ENCODE measurements at places on chromosomes 5 and 9.
A peak's percentile ranks its signal among the peaks of the same experiment; 100 is the strongest.

DNA sequence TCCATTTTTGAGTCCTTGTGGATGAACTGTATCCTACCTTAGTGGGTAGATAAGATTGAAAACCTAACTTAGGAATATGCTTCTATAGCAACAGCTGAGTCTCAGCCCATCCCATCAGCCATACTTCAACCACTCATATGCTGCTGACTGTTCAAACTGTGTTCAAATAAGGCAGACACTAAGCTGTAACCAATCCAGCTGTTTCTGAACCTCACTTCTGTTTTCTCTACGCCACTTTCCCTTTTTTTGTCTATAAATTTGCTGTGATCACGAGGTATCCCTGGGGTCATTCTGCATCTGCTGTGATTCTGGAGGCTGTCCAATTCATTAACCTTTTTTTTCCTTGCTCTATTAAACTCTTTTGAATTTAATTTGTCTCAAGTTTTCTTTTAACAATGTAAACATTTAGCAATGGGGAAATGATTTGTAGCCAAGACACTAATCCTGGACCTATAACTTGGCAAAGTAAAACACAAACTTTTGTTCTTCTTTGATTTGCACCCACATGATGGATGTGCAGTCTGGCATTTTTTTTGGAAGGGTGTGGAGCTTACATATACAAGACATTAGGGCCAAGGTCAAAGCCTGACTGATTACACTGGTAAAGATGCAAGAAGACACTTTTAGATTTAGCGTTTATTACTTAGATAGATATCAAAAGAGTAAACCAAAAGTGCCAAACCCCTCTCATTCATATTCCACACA is 14.9 kb upstream of the SCGB3A2 start:
- DNase-seq: no peak

GRCh38 chr5:1498623-1499416 is 24.9 kb downstream of the LPCAT1 start:
- DNase-seq: no peak

DNA sequence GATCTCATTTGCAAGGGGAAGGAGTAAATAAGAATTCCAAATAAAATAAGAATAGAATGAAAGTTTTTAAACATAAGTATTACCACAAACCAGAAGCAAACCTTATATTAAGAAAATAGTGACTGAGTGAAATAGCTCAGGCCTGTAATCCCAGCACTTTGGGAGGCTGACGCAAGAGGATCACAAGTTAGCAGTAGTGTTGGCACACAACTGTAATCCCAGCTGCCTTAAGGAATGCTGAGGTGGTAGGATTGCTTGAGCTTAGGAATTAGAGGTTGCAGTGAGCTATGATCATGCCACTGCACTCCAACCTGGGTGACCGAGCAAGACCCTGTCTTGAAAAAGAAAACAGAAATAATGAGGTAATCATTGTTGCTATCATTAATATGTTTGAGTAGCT is 47.0 kb downstream of the APC start:
- no peak for DNase-seq

DNA sequence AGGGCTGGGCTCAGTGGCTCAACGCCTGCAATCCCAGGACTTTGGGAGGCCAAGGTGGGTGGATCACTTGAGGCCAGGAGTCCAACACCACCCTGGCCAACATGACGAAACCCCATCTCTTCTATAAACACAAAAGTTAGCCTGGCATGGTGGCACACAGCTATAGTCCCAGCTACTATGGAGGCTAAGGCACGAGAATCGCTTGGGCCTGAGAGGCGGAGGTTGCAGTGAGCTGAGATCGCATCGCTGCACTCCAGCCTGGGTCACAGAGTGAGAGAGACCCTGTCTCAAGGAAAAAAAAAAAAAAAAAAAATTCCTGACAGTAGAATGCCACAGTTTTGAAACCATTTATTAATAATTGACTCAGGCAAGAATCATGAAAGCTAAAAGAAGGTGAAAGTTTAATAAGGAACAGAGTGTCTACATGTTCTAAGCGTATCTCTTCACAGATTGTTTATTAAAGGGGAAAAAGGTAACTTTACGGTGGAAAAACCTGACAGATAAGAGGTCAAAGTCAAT is 5.7 kb upstream of the PTGR1 start:
- DNase-seq: no peak

GRCh38 chr9:91994422-91994821 is 44.4 kb upstream of the ROR2 start:
- no peak for DNase-seq

DNA sequence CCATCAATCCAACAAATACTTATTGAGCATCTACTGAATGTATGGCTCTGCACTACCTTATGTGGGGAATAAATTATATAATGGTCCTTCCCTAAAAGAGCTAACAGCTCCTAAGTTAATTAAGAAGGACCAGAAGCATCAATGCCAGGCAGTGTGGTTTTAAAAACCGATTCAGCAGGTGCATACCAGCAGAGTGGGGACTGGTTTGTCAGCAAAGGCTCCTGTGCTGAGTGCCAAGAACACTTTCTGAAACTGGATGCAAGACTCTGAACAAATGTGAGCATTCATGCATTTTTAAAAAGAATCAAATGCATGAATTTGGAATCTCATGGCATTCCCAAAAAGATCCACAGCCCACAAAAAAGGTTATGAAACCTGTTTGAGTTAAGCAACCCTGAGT is 142.2 kb downstream of the AUH start:
- no peak for DNase-seq

GRCh38 chr5:177997846-177998245 is 1.8 kb upstream of the PROP1 start:
- no peak for DNase-seq

- DNase-seq: no peak
These were observed 385.3 kb upstream of the WWC1 start for GRCh38 chr5:167905919-167906853.

DNA sequence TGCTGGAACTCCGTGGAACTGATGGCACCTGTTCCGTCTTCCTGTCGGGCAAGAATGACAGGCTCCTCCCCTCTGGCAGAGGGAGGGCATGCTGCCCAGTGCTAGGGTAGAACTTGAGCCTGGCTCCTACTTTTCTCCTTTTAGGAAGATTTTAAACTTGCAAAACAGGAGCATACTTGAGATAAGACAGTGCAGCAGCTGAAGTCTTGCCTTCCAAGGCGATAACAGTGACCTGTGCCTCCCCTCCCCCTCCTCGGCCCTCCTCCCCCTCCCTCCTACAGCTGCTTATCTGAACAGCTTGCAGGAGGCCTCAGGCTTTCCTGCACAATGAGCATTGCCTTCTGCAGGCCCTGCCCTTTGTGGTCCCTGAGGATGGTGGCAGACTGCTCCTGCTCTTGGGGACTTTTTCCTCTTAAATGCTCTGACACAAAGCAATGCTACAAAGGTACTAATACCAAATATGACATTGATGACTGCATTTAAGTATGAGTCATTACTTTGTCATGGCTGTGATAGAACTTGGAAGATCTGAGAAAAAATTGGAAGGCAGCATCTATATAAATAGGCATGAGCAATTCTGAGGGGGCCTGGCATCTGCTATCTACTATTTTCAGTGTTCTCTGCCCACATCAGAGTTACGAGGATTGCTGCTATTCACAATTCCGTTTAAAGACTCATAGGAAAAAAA is 2.0 kb downstream of the GADD45G start:
- no peak for DNase-seq

- no peak for DNase-seq
These were observed 507.3 kb downstream of the CTNND2 start for GRCh38 chr5:11396917-11397316.

GRCh38 chr9:137095664-137096517 is 9.1 kb downstream of the MAN1B1 start:
- peak; percentile 59 for DNase-seq

DNA sequence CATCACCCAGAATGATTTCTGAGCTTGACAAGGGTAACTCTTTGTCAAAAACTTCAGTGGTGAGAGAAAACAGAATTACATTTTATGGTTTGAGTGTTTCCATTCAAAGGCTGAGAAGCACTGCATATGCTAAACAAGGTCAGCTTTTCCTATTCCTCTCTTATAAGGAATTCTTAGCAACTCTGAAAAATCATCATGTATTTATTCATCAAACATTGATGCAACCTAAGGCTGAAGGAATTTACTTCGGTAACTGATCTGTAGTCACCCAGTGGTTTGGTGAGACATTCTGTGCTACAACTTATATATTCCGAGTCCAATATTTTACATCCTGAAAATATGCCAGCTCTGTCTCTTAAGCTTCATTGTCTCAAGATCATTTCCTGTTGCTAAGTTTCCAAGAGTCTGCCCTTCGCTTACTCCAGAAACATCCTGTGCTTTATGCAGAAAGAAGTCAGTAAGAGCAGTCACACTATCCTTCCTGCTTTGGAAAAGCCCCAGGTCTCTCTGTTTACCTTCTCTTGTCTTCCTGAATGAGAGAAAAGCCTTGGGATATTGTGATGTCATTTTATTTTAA is 176.6 kb upstream of the TBCA start:
- no peak for DNase-seq

DNA sequence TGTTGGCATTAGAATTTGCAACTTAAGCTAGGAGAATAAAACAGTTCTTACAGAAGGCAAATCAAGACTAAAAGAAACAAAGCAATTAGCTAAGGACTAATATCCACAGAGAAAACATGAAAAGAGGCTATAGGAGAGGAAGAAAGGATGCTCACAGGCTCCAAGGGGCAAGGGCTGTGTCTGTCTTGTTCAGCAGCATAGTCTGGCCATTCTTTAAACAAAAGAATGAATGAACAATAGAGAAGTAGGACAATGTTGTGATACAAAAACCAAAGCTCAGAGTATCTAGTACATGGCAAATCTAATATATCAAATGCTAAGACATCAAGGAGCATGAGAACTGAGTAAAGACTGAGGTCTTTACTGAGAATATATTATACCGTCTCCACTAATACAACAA is 39.5 kb downstream of the PLPP1 start:
- no peak for DNase-seq

GRCh38 chr5:38396766-38397165 is 138.4 kb downstream of the EGFLAM start:
- DNase-seq: no peak

GRCh38 chr5:181088289-181088688 is 42.7 kb downstream of the OR2V1 start:
- no peak for DNase-seq

GRCh38 chr5:57416278-57416994 is 66.2 kb downstream of the ACTBL2 start:
- no peak for DNase-seq

DNA sequence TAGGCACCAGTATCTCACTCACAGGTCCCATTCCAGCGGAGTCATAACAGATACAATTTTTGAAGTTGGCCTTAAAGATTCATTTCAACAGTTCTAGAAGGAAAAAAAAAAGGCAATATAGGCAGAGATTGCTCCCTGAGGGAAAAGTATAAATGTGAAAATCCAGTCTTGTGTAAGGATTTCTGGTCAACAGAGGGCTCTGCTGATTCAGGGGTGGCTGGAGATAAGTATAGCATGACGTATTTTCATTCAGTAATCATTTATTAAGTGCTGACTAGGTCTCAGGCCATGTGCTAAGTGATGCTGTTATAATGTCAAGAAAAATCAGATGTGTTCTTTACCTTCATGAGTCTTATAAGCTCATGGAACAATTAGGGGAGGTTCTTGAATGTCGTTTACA is 377.3 kb upstream of the MEF2C start:
- DNase-seq: no peak

DNA sequence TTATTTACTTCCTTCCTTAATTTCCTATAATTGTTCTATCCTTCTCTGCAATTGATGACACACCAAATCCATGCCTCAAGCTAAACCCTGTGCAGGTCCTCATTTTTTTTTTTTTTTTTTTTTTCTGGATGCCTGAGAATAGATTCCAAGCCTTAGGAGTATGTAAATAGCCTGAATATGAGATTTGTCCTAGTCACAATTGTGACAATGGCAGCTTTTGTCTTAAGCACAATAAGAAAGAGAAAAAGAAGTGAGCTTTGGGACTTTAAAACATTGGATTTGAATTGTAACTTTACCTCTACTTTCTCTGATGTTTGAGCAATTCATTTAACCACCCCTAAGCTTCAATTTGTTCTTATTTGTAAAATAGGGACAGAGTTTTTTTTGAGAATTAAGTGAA is 280.5 kb downstream of the TUSC1 start:
- no peak for DNase-seq

DNA sequence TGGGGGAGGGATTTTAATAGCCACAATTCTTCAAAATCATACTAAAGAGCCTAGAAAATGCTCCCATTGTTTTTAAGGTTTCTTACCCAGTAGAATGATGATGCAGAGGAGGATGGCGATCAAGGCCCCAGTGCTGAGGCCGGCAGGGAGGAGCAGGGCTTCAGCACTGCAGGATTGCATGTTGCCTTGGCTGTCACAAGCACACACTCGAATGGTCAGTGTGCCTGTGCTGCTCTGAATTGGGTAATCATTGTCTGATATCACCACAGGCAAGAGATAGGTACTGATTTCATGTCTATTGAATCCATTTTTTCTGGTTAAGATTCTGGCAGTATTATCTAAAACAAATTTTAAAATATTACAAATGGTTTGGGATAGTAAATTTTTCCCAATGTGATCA is 153.3 kb downstream of the CDH10 start:
- no peak for DNase-seq

- DNase-seq: no peak
These were observed 119.1 kb upstream of the RASEF start for GRCh38 chr9:83182071-83182470.

- no peak for DNase-seq
These were observed 463.7 kb downstream of the DNAH5 start for GRCh38 chr5:13480834-13481233.

- DNase-seq: no peak
These were observed 133.2 kb downstream of the PARP8 start for GRCh38 chr5:50799596-50799995.
